H4 (cell line): ENCODE measurements at places on chromosomes 3 and 15. TPM values are rescaled to one million over a fixed set of nuclear protein-coding genes. Genes with fewer than 3 reads are reported as not detected.

TMCC1 gene
- total RNA-seq: 5.1 and 11.1 TPM in 2 replicates

GOLGA6L10 gene
- 0.56 TPM in 1 of 2 replicates, not detected in the other for total RNA-seq

LRRC31 gene
- total RNA-seq: not detected in 2 replicates

ANKRD63 gene
- total RNA-seq: 0.37 TPM in 1 of 2 replicates, not detected in the other

CLDN16 gene
- 0.15 TPM in 1 of 2 replicates, not detected in the other for total RNA-seq
